Stimulated activated CD8-positive, alpha-beta memory T cell treated with anti-CD3 and anti-CD28 coated beads, Interleukin-4, amount 100 ng/mL, for 24 hours (primary cell): ENCODE measurements at places on chromosomes 3 and 15.

- DNase-seq = no peak
Measured at GRCh38 chr3:167684388-167684993, 30.7 kb upstream of the WDR49 start.

GRCh38 chr3:3260870-3261269 is 81.4 kb upstream of the CRBN start:
- DNase-seq = no peak

- no peak for DNase-seq
Measured at GRCh38 chr3:129794311-129795185, 99.0 kb downstream of the TMCC1 start.

GRCh38 chr3:50271314-50271936 is 2.5 kb downstream of the SEMA3B start:
- DNase-seq = no peak

DNA sequence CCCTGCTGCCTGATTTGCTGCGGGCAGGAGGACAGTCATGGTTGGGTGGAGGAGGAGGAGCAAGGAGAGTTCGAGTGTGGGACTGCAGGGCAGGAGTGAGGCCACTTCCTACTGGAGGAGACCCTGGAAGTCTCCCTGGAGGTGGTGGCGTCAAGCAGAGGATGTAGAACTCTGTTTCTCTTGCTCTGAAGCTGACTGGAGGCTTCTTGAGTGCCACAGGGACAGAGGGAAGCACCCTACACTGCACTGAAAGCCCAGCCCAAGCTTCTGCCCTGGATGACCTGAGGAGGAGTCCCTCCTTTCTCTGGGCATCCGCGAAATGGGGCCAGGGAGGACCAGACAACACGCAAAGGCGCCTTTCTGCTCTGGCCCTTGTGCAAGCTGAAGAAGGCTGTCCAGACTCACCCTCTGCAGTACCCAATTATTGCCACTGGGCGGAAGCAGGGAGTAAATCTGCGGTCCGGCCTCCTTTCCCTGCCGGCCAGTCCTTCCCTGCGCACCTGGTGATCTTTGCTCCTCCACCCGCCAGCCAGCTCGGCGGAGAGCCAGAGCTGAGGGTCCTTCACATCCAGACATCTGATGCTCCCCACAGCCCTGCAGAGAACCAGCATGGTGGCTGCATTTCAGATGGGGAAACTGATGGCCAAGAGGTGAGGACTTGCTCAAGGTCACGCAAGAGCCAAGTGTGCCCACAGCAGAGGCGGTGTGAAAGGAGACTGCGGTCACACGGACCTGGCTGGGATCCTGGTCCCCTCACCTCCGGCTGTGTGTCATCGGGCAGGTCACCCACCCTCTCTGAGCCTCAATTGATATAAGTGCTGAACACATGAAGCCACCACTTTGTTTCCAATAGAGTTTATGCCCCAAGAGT is 207.1 kb downstream of the TBC1D2B start:
- peak; percentile 18 for DNase-seq

DNA sequence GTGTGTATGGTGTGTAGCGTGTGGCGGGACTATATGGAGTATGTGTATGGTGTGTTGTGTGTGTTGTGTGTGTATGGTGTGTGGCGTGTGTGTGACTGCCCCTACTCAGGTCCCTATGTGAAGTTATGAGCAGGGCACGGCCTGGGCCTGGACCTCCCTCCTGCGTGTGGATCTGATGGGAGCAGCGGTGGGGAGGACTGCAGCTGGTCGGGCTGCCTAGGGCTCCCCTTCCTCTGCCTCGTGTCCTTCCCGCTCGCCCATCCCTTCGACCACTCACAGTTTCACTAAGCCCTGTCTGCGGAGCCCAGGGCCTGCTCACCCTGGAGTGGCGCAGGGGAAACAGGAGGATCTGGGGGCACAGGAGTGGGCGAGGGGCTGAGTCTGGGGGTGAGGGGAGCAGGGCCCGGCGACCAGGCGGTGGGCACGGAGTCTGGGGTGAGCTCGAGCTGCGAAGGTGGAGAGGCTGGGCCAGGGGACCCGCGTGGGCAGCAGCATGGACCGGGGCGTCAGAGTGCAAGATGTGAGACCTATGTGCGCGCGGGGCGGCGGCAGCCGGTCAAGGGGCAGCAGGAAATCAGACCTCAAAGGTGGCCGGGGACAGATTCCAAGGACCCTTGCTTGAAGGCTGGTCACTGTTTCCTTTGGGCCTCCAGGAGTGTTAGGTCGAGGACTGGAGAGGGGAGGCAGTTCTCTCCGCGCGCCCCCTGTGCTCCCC is 26.6 kb downstream of the GABRA5 start:
- DNase-seq = no peak

- DNase-seq = no peak
Measured at GRCh38 chr3:100982710-100983109, 10.5 kb downstream of the ABI3BP start.

- no peak for DNase-seq
Measured at GRCh38 chr15:53384417-53384816, 375.0 kb downstream of the WDR72 start.

DNA sequence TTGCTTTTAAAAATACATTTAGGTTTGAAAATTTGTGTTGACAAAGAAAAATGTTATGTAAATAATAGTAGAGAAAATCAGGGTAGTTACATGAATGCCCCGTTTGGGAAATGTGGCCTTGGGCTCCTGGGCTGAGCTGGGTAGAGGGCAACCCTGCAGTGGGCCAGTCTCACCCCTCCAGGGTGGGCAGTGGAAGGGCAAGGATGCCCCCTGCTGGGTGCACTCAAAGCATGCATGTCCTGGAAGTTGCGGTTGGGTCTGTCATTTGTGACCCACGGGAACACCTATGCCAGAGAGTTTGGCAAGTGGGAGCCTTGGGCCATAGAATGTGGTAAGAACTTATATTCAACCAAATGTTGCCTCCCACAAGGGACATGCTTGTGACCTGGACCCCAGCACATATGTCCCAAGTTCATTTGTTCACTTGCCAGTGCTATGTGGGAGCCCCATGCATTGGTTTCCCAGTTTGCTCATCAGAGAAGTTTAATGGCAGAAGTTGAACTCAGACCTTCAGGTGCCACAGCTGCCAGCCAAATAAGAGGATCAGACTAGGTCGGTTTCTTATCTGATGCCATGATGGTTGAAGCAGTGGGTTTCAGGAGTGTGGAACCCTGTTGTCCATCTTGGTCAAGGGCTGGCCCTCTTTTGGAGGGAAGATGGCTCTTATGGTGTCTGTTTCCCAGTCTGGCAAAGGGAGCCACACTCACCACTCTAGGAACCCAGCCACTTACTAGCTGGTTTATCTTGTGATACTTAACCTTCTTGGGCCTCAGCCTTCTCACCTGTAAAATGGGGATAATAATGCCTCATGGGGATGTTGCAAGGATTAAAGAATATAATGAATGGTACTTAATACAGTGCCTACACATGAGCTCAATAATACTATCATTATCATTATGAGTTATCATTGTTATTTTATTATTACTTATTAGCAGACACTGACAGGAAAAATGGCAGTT is 2.5 kb upstream of the PLCB2 start:
- DNase-seq = no peak

- no peak for DNase-seq
Measured at GRCh38 chr3:61715886-61716527, 154.6 kb downstream of the PTPRG start.

DNA sequence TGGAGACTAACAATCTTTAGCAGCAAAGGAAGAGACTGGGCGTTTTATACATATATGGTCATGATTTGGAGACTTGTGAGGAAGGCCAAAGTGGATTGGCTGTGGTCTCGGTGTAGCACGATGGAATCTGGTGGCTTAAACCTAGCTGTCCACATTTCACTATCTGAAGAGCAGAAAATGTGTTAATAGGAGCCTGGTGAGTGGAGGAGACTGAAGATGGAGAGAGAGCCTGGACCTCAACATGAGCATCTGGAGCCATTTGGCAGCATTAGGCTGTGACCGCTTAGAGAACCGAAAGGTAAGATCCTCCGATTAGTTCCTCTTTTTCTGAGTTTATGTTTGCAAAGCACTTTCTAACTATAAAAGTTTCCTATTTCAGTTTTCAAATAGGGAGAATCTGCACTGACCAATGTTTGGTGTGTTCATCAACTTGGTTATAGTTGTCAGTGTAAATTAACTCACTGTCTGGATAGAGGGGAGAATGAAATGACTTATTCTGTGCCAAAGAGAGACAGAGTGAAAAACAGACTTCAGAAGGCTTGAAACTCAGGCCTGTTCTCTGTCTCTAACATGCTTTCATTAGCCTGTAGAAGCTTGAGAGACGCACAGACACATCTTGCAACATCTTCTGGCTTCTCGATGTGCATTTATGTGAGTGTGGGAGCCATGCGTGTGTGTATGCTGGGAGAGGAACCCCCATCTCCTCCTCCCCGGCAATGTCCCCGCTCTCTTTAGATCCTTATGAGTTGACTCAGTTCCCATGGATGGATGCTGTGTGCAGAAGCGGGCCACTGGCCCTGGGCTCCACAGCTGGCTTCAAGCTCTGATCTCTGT is 244.7 kb upstream of the TBL1XR1 start:
- DNase-seq = no peak

GRCh38 chr3:60696428-60697125 is 554.7 kb downstream of the FHIT start:
- DNase-seq = no peak

GRCh38 chr3:29265509-29266072 is 15.3 kb upstream of the RBMS3 start:
- no peak for DNase-seq

GRCh38 chr3:66438046-66438445 is 62.8 kb downstream of the LRIG1 start:
- no peak for DNase-seq

DNA sequence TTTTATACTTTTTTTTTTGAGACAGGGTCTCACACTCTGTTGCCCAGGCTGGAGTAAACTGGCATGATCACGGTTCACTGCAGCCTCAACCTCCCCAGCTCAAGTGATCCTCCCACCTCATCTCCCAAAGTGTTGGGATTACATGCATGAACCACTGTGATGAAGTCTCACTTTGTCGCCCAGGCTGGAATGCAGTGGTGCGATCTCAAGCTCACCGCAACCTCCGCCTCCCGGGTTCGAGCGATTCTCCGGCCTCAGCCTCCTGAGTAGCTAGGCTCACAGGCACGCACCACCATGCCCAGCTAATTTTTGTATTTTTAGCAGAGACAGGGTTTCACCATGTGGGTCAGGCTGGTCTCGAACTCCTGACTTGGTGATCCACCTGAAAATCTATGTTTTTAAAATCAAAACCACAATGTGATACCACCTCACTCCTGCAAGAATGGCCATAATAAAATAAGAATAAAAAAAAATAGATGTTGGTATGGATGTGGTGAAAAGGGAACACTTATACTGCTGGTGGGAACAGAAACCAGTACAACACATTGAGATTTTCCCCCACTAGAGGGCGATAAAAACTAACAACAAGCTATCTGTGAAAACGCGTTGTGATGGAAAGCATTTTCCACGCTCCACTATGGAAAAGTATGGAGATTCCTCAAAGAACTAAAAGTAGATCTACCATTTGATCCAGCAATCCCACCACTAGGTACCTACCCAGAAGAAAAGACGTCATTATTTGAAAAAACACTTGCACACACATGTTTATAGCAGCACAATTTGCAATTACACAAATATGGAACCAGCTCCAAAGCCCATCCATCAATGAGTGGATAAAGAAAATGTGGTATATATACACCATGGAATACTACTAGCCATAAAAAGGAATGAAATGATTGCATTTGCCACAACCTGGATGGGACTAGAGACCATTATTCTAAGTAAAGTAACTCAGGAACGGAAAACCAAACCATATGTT is 26.8 kb upstream of the OCA2 start:
- DNase-seq = no peak

DNA sequence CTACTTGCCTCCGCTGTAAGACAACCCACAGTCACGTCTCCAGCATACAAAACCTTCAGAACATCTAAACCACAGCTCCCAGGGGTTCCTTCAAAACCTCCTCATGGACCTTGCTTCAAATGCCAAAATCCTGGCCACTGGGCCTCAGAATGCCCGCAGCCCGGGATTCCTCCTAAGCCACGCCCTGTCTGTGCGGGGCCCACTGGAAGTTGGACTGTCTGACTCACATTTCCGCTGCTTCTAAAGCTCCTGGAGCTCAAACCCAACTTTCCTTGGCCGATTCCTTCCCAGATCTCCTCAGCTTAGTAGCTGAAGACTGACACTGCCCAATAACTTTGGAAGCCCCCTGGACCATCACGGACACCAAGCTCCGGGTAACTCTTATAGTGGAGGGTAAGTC is 17.9 kb upstream of the OR5H6 start:
- DNase-seq = no peak

DNA sequence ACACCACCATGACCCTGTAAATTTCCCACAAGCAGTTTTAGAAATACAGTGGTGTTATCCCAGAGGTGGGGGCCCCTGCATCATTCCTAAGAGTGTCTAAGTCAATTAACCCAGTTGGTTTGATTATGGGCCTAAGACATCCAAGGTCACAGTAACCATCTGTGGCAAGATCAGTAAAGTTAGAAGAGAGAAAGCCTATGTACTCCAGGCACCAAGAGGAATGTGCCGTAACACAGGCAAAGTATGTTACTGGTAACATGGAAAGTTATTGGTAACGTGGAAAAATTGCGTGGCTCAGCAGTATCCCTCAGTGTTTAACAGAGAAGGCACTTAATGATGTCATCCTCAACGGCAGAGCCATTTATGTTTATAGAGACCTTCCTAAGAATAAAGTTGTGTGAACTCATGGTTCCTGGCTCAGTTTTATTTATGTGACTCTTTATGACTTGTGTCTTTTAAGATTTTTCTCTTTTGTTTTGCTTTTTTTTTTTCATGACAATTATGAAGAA is 144.1 kb upstream of the RASGRP1 start:
- no peak for DNase-seq

DNA sequence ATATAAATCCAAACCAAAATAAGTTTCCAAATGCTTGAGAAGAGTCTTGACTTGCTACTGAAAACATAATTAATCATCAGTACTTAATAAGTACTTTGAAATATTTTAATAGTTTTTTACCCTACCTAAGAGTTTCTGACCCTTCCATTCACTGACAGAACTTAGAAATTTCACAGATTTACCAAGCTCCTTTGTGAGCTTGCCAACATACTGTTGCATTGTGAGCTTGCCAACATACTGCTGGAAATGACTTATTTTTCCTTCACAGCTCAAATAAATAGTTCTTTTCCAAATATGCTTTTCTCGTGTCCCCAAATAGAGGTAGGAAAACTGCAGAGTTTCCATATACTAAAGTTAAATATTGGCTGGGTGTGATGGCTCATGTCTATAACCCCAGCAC is 9.6 kb upstream of the AADAC start:
- no peak for DNase-seq

- DNase-seq = no peak
Measured at GRCh38 chr3:112781599-112781998, 65.1 kb downstream of the CD200R1L start.

DNA sequence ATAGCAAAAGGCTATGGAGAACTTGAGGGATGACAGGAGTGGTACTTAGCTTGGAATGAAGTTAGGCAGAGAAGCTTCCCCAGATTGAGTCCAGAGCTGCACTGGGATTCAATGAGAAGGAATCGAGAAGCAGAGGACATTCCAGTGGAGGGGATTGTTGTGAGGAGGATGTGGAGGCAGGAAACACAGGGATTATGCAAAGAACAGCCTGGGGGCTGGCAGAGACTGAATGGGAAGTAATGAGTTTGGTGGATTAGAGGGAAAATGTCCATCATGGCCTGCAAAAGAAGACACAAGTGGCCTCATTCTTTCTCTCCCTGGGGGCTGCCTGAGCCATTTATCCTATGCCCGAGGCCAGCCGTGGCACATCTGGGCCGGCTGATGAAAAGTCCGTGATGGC is 20.5 kb upstream of the SCN10A start:
- no peak for DNase-seq

GRCh38 chr3:175255698-175256097 is 396.6 kb downstream of the NAALADL2 start:
- no peak for DNase-seq
